Activated CD8-positive, alpha-beta memory T cell treated with anti-CD3 and anti-CD28 coated beads, Interleukin-2, amount 50 U/mL, for 48 hours (primary cell): ENCODE measurements at places on chromosomes 7 and 10.

DNA sequence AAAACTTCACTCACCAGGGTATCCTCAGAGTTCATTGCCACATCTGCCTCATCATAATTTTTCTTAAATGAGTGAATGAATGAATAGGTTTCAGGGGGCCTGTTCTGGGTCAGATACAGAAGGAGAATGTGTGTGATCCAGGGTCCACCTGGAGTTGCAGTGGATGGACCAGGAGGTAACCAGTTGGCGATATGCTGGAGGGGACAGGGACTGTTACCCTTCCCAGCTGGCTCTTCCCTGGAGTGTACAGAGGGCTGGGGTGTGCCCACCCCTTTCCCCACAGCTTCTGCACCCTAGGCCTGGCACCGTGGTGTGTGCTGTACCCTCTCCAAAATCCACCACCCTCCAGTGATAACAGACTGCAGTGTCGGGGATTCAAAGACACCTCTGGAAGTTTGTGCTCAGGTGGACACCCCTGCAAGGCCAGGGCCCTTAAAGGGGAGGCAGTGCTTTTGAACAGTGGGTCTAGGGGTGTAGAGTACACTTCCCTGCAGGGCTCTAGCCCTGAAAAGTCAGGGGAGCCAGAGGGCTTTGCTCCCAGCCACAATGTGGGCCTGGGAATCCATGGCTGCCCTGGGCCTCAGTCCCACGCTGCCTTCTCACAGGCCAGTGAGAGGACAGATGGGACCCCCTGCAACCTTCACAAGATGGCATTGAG is 134.4 kb upstream of the UNC5B start:
- DNase-seq = peak; percentile 15

DNA sequence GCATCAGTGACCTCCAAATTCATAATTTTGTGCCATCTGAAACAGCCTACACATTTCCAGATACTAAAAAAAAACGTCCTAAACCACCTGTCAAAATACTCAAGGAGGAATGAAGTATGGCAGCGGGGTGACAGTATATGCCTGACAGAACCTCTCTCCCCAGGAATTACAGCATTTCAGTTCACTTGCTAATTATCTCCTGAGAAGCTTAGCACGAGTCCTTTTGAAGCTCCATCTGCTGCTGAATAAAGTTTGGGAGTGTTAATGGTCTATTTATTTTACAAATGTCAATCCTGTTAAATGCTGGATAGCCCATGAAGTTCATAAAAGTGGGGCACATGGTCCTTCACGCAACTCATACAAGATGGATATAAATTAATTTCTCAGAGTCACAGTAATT is 29.4 kb upstream of the ANLN start:
- no peak for DNase-seq

GRCh38 chr10:108409306-108409705 is 1244.8 kb upstream of the SORCS1 start:
- no peak for DNase-seq

DNA sequence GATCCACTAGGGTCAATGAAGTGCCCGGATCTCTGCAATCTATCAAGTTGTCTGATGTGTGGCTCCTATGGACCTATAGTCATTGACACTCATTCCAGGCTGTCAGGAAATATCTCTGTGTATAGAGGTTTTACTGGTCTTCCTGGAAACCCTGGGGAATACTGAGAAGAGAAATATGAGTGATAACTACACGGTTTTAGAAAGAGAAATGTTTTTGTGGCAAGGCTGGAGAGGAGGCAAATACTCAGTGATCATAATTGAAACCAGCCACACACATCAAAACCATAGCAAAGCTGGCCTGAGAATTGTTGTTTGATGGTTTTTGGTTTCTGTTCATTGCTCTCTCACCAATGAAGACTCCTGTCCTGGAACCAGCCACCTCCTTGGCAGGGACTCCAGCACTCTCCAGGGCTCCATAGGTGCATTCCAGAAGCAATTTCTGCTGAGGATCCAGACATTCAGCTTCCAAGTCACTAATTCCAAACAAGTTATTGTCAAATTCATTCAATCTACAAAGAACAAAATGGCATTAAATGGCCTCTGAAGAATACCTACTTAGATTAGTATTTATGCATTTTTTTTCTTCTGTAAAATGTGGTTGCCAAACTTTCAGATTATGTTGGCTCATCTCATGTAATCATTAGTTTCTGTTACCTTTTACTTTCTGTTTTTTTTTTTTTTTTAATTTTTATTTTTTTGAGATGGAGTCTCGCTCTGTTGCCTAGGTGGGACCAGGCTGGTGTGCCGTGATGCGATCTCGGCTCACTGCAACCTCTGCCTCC is 108.6 kb upstream of the ABI1 start:
- DNase-seq = no peak

- no peak for DNase-seq
These were observed 75.5 kb upstream of the RET start for GRCh38 chr10:43001427-43001795.

GRCh38 chr10:79100771-79101170 is 32.0 kb downstream of the ZMIZ1 start:
- no peak for DNase-seq
